ENCODE measurements at places on chromosomes 12 and 14.

DNA sequence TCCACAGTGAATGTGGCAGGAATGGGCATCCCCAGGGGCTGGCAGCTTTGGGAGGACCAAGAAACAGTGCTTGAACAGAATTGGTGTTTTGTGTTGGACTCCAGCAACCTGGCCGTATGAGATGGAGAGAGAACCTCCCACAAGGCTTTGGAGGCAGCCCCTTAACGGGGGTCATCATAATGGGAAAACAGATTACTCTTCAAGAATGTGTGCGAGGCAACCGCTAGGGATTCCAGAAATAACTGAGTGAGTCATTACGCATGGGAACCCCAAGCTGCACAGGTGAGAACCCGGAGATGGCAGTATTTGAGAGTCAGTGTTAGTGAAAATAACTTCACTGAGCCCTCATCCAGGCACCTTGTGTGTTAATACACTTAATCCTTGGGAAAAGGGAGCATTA is 567.8 kb upstream of the TBX3 start:
- DNase-seq = no peak

- DNase-seq = no peak
These were observed 12.2 kb upstream of the CLMN start for GRCh38 chr14:95331708-95332408.

GRCh38 chr12:112798048-112798760 is 6.7 kb downstream of the RPH3A start:
- no peak for DNase-seq

DNA sequence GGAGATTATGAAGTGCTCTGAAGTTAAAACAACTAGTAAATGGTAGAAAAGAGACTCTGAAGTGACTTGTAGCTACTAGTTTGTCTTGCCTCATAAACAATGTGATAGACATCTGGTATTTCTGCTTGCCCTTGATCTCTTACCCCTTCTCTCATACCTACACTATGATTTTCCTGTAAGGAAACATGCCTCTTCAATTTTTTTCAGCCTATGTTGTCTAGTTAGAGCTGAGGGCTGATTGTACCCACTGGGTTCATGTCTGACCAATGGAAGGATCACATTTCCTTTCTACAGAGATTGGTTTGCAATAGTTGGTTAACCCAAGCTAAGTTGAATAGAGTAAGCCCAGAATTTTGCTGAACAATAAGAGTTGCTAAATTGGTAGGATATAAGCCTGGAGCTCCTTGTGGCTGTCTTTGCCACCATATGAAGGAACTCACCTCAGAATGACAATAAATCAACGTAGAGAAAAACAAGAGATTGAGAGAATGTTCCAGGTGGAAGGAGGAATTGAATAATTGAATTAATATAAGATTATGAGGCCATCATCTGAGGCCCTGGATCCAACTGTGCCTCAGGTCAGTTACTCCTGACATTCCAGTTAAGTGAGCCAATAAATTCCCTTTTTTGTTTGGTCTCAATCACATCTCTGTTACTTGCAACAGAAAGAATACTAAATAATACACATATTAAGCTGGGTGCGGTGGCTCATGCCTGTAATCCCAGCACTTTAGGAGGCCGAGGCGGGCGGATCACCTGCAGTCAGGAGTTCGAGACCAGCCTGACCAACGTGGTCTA is 346.4 kb downstream of the ZFP36L1 start:
- DNase-seq = no peak

GRCh38 chr12:52364901-52365489 is 2.3 kb downstream of the KRT85 start:
- no peak for DNase-seq

DNA sequence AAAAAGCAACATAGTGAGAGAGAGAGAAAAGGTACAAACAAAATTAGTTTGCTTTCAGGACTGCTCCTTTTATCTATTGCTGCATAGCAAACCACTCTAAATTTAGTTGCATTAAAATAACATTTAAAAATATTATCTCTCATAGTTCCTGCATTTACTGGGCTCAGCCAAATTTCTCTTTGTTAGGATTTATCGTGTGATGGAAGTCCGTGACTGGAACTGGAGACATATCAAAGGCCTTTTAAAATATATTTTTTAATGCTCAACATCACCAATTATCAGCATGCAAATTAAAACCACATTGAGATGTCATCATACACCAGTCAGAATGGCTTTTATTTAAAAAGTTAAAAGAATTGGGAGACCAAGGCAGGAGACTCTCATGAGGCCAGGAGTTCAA is 107.6 kb upstream of the SYT1 start:
- DNase-seq = no peak

GRCh38 chr12:42094277-42094676 is 50.4 kb downstream of the GXYLT1 start:
- peak; percentile 16 for DNase-seq

- no peak for DNase-seq
These were observed 1.0 kb downstream of the ITPK1 start for GRCh38 chr14:93114713-93115068.
